ENCODE measurements at places on chromosomes 2 and 18. TPM values are rescaled to one million over a fixed set of nuclear protein-coding genes. Genes with fewer than 3 reads are reported as not detected.

CIAO1 gene
- 86.9 TPM for total RNA-seq

TCF7L1 gene
- 0.68 TPM for total RNA-seq

DNA sequence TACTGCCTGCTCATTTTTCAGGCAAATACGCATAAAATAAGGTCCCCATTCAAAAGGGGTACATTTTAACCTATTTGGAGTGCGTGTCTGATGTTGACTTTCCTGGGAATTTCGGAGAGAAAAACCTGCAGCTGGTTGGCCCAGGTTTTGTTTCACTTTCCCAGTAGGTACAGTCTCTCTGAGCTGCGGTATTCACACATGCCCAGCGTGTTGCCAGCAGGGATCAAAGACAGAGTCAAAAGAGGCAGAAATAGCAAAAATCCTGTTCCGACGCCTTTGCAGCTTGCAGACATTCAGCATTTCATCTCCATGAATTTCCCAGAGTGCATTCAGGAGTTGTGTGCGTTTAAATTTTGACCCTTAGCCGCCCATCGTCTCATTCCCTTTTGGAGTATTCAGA lies 855.4 kb upstream of the CELF4 start:
- DNase-seq: no peak
- H3K4me1 ChIP-seq: no peaks in the 10 kb centered on the region
- no peaks in the 10 kb centered on the region for H3K36me3 ChIP-seq
- no peak overlapping the region for H3K4me3 ChIP-seq

- no peak overlapping the region for H3K4me3 ChIP-seq
- H3K4me1 ChIP-seq: peaks cover 8% of the 10 kb centered on the region
- no peaks in the 10 kb centered on the region for H3K36me3 ChIP-seq
- no peaks in the 10 kb centered on the region for H3K27me3 ChIP-seq
Measured at GRCh38 chr2:10014418-10015190, 28.7 kb upstream of the KLF11 start.

Measured in SJSA1 (cell line).